Activated naive CD4-positive, alpha-beta T cell treated with Interleukin-2 at 50 U/mL for 16 hours (primary cell): ENCODE measurements at places on chromosomes 3 and 15.
A peak's percentile ranks its signal among the peaks of the same experiment; 100 is the strongest.

DNA sequence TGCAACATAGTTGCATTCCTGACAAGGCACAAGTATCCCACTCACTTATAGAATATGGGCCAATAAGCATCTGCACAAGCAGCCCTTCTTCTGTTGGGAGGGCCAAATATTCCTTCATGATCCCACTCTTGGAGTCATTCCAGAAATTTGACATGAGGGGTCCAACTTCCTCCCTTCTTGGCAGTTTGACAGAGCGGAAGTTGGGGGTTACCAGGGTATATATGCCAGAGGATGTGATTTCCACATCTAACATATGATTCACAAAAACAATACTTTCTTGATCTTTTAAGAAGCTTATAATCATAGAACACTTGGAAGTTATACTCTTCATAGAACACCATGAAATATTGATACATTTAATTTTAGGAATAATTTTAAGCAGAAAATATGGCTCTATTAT, 100.9 kb upstream of the CRBN start:
- no peak for DNase-seq

DNA sequence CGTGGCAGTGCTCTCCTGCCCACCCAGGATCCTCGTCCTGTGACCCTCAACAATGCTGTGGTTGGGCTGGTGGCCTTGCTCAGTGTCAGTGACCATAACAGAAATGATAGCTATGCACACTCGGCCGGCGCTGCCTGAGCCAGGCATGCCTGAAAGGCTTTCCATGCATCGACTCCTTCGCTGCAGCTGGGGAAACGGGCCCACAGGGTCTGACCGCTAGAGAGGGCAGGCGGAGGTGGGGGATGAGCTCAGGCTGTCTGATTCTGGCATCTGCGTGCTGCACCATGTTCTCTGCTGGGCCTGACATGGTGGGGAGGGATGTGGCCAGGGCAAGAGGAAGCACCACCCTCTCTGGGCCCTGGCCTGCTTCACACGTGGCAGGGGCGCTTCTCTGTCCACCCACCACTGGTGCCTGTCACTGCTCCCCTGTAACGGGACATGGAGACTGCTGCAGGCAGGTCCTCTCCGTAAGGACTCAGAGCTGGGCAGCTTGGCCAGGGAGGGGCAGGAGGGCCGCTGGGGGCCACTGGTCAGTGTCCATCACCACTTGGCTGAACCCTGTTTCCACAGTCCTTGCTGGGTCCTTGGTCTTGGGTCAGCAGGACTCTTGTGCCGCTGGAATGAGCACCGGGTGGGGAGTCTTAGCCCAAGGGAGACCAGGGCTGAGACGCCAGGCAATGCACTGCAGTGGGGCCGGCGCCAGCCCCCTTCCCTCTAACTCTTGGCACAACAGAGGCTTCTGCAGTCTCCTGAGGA, 64.1 kb upstream of the RPL32 start:
- DNase-seq: no peak

DNA sequence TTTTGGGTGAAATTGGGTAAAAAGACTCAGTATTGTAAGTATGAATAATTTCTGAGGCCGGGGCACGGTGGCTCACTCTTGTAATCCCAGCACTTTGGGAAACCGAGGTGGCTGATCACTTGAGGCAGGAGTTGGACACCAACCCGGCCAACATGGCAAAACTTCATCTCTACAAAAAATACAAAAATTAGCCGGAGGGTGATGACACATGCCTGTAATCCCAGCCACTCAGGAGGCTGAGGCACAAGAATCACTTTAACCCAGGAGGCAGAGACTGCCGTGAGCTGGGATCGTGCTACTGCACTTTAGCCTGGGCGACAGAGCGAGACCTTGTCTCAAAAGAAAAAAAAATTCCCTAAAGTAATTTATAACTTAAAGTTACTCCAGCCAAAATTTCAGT, 162.2 kb downstream of the APBA2 start:
- DNase-seq: no peak

GRCh38 chr15:33093222-33093621, 101.3 kb downstream of the FMN1 start:
- no peak for DNase-seq

DNA sequence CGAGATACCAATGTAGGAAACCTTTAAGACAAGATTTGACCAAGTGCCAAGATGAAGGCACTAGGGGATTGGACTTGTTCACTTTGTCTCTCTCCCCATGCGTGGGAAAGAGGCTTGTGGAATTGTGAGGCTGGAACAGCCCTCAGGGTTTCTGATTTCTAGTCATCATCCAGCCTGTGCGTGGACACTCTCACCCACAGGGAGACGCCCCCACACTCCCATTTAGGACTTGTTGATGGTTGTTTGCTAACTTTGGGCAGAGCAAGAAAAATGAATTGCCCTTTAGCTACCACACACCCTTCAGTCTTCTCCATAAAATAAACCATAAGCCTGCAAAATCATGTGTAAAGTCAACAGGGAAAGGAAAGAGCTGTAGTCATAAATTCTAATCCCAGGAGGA, 18.4 kb downstream of the ACKR2 start:
- DNase-seq: no peak

DNA sequence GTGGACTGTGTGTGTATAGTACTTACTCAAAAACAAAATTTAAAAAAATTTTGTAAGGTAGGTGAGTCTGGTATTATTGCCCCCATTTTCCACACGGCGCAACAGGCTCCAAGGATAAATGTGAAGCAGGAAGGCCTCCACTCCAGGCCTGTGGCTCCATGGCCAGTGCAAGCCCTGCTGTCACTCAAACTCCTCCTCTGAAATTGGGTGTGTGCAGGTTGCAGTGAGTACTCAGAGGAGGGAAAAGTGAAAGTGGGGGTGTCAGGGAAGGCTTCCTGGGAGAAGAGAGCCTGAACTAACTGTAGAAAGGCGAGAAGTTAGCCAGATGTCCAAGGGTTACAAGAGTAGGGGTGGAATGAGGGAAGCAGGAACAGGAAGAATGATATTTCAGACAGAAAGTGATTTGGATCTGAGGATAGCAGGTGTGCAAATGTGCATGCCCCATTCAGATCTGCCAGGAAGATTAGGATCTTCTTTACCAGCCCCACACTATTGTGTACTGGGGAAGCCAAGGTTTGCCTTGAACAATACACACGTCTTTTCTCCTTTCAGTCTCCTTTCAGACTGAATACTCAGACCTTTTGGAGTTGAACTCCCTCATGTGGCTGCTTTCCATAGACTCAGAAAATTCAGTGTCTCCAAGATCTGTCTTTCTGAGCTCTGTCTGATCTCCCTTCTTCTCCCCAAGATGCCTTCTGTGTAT, 48.7 kb upstream of the RYK start:
- DNase-seq: no peak

GRCh38 chr3:27880969-27881892, 159.1 kb upstream of the EOMES start:
- DNase-seq: peak; percentile 18

GRCh38 chr3:87053553-87053952, 62.6 kb upstream of the VGLL3 start:
- no peak for DNase-seq

- DNase-seq: no peak
These were observed 255.6 kb downstream of the ZNF621 start for GRCh38 chr3:40780291-40780924.

DNA sequence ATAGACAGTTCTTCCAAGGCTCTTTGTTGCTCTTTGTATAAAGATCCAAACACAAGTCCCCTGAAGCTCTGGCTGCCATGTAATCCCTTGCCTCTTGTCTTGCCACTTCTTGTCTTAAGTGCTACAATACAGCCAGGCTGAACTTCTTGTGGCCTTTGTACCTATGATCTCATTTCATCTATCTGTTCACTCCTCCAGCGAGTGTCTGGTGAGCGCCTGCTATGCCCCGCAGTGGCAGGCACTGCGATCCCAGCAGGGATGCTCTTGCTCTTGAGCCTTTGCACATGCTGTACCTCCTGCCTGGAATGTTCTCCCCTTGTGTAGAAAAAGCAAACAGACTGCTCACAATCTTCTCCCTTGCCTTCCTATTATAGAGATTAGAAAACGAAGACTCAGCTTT, 81.9 kb upstream of the ADPGK start:
- no peak for DNase-seq

DNA sequence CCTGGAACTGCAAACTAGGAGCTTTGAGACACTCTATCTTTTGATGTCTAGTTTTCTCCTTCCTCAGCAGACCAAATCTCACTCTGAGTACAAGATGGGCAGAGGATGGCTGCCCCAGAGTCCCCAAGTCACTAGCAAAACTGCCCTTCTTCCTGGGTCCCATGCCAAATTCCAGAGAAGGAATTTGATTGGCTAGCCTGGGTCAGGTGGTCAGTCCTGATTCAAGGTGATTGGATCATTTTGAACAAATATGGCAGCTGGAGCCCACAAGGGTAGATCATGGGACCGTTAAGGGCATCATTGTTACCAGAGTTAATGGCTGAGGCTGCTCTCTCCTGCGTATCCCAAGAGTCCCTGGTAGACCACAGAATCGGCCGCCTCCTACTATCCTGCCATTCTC, 21.7 kb downstream of the SLC6A1 start:
- no peak for DNase-seq

DNA sequence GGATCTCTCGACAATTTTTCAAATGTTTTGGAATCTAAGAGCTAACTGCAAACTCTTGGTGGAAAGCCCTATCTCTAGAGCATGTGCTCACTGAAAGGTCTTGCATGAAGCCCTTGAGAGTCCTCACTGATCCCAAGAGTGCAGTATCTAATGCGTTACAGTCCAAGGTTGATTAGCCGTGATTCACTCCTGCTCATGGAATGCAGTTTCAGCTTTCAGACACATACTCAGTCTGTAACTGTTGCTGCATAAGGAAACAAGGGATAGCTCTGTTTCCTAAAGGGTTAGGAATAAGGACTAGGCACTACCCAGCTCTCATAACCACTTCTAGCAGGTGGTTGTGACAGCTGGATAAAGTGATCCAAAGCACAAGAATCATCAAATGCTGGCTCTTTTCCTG, 687.4 kb upstream of the CFAP20DC start:
- no peak for DNase-seq

GRCh38 chr3:64158334-64158733, 66.9 kb downstream of the PRICKLE2 start:
- DNase-seq: no peak

DNA sequence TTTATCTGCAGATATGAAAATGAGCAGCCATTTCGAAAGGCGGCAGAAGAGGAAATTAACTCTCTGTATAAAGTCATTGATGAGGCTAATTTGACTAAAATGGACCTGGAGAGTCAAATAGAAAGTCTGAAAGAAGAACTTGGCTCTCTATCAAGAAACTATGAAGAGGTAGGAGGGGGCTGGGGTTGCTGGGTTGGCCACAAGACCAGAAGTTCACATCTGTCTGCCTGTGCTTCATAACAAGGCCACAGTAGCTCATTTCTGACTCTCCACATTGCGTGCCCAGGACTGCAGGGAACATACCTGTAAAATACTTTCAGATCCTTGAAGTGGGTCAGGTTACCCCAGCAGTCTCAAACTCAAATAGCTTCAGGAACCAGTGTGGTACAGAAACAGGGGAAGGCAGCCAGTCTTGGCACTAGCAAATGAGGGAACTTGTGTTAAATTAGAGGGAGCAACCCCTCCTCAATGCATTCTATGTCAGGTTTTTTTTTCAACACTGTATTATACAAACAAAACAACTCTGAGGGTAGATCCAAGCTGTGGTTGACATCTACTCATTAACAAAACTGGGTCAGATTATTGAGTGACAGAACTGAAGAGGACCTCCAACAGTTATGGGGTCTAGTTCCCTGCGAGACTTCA, 48.7 kb downstream of the BFSP2 start:
- DNase-seq: peak; percentile 64

- no peak for DNase-seq
These were observed 37.0 kb downstream of the LARS2 start for GRCh38 chr3:45425237-45425933.

- no peak for DNase-seq
These were observed 298.4 kb downstream of the FOXP1 start for GRCh38 chr3:71285086-71285485.

DNA sequence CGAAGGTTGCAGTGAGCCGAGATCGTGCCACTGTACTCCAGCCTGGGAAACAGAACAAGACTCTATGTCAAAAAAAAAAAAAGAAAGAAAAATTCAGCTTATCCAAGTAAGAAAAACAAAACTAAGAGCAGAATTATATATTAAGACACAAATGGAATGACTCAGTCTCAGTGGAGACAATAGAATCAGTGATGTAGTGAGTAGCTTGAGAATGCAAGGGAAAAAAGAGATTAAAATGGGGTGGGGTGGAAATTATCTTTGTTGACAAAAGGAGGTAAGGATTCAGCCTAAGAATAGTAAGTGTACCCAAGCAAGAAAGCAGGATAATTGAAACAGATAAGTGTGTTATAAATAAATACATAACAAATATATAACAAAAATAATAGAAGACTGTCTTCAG, 70.7 kb downstream of the BLM start:
- DNase-seq: no peak

DNA sequence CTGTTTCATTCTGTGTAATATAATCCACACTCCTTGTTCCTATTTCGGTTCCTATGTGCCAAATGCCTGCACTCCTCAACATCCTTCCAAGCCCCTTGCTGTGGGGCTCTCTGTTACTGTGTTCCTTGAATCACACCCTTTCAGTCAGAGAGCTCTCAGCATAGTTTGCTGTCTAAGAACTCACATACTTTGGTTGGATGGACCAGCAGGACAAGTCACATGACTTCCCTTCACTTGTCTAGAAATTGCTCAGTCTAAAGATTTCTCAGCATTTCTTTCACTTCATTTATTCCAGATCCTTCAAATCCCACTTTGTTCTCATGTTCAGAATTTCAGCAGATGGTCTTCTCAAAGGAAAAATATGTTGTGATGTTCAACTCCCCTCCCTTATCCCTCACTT, 203.5 kb upstream of the PFN2 start:
- no peak for DNase-seq

- no peak for DNase-seq
These were observed 566 bp upstream of the MKRN3 start for GRCh38 chr15:23564821-23565394.

- DNase-seq: no peak
These were observed 72.9 kb downstream of the TM4SF4 start for GRCh38 chr3:149547413-149547812.

DNA sequence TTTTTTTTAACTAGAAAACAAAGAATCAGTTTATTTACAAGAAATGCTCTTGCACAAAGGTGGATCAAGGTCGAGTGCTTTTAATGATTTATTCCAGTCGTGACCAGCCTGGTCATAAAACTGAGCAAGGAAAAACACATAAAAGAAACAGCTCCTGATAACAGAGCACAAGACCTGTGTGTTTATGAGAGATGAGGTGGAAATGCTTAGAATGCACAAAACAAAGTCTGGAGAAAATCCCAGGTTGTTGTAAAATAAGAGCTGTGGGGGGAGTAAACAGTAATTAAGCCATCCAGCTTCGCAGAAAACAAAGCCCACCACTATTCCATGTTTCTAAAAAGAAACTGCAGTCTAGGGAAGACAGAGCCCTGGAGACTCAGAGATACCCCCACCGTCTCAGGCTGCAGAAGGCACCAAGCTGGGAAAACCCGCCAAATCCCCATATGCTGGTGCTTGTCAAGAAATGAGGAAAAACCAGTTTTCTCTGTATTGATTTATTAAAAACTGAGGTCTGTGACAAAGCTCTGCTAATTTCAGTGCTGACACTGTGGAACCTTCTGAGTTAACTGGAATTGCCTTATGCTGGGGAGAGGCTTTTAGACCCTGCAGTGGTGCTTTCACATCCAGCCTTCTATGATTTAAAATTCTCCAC, 139.3 kb downstream of the ADAMTS17 start:
- DNase-seq: no peak
